Stimulated activated CD4-positive, alpha-beta T cell treated with anti-CD3 and anti-CD28 coated beads, TNF-alpha, amount 100 ng/mL, for 1 hour (primary cell): ENCODE measurements at places on chromosomes 1 and 21.
A peak's percentile ranks its signal among the peaks of the same experiment; 100 is the strongest.

DNA sequence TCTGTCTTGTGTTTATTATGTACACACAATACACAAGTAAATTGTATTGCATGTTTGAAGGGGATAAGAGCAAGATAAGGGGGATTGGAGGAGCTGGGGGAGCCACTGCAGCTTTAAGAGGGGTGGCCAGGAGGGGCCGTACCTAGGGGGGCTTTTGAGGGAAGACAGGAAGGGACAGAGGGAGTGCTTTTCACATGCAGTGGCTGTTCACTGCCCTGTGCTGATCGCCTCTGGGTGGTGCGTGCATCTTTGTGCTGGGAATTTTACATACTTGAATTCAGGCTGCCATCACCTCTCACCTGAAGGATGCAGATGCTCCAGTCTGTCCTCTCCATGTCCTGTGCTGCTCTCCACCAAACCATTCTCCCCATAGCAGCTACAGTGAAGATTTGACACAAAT, 179.5 kb downstream of the PTPRU start:
- no peak for DNase-seq

DNA sequence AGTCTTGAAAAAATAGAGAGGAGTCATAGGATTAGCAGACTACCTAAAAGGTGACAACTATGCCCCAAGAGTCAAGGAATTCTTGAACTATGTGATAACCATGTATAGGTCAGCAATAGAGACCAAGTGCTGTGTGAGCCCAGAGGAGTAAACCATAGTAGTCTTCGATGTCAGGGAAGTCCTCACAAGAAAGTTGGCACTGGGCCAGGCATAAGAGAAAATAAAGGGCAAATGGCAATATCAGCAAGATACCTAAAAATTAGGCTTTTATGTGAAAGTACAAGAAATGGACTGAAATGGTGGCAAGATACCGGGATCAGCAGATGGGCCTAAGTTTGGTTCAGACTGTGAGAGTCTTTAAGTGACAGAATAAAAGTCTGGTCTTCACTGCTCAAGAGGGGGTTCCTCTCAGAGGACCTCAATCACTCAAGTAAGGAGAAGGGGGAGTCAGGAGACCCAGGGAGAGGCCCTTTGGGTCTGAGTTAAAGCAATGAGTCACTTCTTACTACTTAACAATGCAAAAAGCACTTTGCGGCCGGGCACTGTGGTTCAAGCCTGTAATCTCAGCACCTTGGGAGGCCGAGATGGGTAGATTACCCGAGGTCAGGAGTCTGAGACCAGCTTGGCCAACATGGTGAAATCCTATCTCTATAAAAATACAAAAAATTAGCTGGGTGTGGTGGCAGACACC, 95.0 kb downstream of the TEX35 start:
- no peak for DNase-seq

GRCh38 chr1:161866241-161866640, 100.1 kb downstream of the ATF6 start:
- DNase-seq = no peak

DNA sequence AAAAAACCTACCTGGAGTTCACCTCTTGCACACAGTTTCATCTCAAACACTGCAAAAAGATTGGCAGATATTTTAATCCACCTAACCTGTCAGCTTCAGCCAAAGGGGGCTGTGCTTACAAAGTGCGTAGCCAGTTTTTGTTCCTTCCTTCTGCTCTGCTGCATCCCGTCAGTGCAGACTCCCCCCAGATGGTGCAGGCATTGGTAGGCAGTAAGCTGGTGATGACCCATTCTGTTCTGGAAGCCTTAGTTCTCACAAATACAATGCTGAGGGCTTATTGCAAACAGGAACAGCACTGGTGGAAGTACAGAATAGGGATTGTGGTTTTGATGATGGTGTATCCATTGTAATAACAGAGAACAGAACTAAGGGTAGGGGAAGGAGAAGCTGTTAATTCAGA, 239.5 kb downstream of the RYR2 start:
- no peak for DNase-seq

- no peak for DNase-seq
Observed at GRCh38 chr1:168266644-168267186, 14.0 kb upstream of the TBX19 start.

- DNase-seq = no peak
Observed at GRCh38 chr1:2415337-2415736, 3.0 kb upstream of the PEX10 start.

DNA sequence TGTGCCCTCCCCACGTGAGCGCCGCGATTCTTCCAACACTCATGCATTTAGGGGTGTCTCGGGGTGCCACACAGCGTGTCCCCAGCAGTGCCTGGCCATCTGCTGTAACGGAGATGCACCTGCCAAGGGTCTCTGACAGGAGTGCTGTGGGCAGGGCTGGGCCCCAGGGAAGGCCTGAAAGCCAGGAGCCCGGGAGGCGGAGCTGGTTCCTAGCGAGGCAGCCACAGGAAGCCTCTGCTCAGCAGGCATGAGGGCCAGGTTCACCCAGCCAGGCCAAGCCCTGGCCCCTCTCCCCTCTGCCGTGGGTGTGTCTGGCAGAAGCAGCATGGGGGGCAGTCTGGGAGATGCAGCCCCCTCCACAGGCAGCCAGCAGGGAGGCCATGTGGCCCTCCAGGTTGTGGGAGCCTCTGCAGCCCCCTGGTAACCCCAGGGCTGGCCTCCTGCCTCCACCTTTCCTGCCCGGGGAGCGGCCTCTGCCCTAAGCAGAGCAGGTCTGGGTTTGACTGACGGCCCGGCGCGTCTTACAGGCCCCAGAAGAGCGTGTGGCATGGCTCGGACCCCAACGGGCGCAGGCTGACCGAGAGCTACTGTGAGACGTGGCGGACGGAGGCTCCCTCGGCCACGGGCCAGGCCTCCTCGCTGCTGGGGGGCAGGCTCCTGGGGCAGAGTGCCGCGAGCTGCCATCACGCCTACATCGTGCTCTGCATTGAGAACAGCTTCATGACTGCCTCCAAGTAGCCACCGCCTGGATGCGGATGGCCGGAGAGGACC, 30.4 kb downstream of the SLC19A1 start:
- DNase-seq = no peak

- DNase-seq = no peak
Observed at GRCh38 chr1:111436726-111437125, 9.2 kb upstream of the OVGP1 start.

GRCh38 chr1:87826681-87827251, 498.1 kb downstream of the LMO4 start:
- no peak for DNase-seq

GRCh38 chr1:212700892-212701819, 1.5 kb upstream of the BATF3 start:
- DNase-seq = no peak

- no peak for DNase-seq
Observed at GRCh38 chr1:206961668-206962067, 8.6 kb downstream of the FCAMR start.

DNA sequence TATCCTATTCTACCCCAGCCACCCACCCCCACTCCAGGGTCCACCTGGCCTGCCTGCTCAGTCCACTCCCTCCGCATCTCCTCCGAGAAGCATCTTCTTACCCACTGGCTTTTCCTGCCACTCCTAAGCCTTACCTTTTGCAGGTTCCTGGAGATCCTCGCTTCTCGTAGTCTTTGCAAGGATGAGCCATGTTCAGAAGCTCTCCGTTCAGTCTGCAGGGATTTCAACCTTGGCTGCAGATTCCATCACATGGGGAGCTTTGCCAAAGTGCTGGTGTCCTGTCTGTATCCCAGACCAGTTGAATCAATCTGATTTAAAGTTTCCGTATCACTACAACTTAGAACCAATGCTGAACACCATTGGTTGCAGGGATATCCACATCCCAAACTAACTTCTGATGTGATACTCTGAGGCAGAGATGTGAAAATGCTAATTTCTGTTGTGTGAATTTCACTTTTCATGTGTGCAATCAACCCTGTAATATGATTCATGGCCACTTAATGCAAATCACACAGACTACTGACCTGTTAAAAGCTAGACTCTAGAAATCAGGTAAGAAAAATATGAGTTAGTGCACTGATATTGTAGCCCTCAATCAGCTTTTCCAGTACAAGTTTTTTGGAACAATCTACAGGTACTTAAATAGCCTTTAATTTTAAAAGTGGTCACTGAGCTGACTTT, 61.9 kb downstream of the CAPN2 start:
- DNase-seq = no peak

GRCh38 chr1:202249436-202249835, 55.8 kb downstream of the LGR6 start:
- no peak for DNase-seq

GRCh38 chr1:194342484-194343262, 1156.3 kb upstream of the B3GALT2 start:
- DNase-seq = no peak

DNA sequence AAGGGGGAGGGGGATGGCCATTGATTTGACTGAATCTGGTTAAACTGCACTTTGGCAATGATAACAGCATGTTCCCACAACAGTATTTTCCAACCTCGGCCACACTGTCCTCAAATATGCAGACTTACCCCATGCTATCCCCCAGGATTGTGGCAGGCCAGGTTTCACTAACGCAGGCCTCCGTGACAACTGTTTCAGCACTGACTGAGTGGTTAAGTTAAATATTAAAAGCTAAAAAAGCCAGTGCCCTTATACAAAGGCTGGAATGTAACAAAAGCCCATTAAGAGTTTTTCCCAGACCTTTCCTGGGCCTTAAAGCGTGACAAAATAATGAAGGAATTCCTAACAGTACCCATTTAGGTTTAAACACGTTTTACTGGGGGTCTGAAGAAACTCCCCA, 202.9 kb downstream of the USP25 start:
- no peak for DNase-seq

GRCh38 chr1:46171871-46172270, 3.0 kb upstream of the TSPAN1 start:
- DNase-seq = no peak

GRCh38 chr1:64917328-64917861, 49.0 kb downstream of the JAK1 start:
- no peak for DNase-seq

DNA sequence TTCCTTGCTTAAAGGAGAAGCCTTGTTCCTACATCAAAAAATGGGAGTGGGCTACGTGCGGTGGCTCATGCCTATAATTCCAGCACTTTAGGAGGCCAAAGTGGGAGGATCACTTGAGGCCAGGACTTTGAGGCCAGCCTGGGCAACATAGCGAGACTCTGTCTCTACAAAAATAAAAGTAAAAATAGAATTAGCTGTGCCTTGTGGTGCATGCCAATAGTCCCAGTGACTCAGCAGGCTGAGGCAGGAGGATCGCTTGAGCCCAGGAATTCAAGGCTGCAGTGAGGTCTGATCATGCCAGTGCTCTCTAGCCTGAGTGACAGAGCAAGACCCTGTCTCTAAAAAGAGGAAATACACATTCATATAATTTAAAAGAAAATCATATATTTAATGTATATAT, 127.1 kb downstream of the C1orf21 start:
- DNase-seq = no peak

- DNase-seq = peak; percentile 18
Observed at GRCh38 chr1:31593770-31594632, 17.7 kb downstream of the TINAGL1 start.

DNA sequence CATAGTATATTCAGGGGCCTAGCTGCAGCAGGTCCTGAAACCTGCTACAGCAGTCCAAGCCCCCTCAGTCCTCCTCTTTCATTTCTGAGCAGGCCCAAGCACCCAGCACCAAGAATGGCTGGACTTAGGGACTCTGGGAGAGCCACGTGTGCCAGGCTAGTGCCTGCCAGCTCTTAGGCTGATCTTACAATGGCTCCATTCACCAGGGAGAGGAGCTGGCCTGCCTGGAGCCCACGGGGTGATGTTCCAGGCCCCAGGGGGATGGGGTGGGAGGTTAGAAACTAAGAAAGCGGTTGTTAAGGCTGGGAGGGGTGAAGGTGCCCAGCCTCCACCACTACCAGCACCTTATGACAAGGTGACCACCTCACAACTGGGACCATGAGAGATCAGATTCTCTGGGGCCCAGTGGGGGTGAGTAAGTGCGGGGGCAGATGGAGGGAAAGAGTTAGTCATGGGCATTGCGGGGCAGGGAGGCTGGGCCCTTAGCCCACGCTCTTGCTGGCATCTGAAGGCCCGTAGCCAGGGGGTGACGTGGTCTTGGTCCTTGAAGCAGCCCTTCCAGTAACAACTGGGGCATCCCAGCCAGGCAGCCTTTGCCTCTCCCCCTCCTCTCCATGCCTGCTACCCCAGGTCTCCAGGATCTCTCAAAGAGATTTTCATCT, 30.3 kb upstream of the CLIC4 start:
- no peak for DNase-seq

GRCh38 chr1:184506481-184506880, 119.7 kb downstream of the C1orf21 start:
- no peak for DNase-seq

- no peak for DNase-seq
Observed at GRCh38 chr1:12601700-12602658, 16.0 kb downstream of the DHRS3 start.

DNA sequence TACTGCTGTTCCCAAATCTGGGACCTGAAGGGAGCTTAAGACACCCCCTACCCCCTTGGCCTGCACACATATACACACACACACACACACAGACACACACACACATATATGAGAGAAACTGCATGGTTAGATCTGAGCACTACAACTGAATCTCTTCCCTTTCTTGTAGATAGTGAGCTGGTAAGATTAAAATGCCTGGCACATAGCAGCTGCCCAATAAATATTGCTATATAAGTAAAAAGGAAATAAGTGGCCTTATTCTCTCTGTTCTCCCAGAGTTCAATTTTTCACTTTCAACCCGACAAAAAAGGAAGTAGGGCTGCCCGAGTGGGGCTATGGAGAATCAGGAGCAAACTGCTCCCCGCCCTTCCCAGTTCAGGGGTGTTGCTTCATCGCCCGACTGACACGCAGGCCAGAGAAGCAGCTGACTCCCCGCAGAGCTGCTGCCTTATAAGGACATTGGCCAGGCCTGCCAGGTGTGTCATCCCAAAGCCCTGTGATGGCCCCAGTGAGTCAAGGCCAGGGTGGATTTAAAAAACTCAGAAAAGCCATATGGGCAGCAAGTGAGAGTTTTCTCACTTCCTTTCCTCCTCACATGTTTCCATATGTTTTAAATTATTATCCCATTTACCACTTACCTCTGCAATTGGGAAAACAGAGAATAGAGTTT, 106.5 kb upstream of the SLC44A3 start:
- DNase-seq = no peak

DNA sequence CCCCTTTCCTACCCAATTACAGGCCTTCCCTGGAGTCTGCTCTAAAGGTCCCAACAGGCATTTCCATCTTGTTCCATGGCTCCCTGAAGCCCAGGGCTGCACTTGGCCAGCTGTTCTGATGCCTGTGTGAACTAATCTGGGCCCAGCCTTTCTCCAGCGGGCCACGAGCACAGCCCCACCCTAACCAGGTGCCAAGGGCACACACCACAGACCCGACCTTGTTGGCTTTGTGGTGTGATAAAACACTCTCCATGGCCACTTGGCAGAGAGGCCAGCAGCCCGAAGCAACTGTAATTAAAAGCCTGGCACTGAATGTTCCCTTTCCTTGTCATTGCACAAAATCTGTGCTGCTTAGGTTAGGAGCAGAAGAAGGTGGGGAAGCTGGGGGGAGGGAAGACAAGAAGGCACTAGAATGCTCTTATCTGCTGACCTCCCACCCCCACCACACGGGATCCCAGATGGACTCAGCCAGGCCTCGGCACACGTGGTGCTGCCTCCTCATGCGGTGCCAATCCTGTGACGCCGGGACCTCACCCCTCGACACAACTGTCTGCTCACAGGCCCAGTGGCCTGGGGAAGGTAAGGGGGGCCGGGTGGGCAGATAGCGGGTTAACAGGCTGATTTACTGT, 9.9 kb downstream of the HCRTR1 start:
- no peak for DNase-seq
